GM13976 (cell line): ENCODE measurements at places on chromosomes 16 and 17.

DNA sequence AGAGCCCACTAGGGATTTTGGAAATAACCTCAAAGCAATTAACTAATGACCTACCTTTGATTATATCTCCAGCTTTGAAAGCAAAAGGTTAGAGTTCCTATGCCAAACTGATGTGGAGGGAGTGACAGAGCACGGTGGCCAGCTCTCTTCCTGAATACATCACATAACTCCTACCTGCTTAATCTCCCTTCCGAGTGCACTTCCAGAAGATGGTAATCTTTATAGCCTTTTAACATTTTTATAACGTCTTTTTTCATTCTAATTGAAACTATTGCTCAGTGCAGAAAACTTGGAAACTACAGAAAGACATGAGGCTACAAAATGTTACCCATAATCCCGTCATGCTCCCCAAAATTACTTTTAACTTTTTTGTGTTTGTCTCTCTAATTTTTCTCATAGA lies 110.5 kb upstream of the COX10 start:
- no peak for DNase-seq

DNA sequence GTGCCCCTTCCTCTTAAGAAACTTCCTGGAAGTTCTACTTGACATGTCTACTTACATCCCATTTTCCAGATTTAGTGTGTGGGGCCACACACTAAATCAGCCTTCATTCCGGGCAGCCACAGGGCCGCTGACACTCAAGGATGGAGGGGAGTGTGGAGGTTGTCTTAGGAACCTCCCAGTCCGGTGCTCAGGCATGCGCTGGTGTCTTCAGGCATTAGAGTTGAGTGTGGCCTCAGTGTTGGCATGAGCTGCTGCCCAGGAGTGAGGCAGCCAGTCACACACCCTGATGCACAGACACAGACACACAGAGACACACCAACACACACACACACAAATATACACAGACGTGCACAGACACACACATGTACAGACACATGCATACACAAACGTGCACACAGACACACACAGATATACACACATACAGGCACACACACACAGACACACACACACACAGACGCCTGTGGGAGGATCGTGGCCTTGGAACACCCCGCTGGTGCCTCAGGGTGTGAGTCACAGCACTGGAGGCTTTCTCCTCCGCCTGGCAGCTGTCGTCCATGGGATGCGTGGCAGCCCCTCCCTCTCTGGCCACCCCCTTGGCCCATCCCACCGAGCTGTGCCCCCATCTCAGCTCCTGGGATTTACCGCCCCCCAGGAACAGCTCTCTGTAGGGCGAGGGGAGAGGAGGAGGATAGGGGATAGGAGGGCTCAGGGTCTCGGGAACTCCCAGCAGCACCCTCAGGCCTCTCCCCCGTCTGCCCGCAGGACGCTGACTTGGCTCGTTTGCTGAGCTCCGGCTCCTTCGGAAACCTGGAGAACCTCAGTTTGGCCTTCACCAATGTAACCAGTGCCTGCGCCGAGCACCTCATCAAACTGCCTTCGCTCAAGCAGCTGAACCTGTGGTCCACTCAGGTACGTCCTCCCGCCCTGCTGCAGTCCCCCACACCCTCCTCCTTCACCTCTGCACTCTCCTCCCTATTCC lies 75.6 kb upstream of the PLCG2 start:
- DNase-seq: no peak

DNA sequence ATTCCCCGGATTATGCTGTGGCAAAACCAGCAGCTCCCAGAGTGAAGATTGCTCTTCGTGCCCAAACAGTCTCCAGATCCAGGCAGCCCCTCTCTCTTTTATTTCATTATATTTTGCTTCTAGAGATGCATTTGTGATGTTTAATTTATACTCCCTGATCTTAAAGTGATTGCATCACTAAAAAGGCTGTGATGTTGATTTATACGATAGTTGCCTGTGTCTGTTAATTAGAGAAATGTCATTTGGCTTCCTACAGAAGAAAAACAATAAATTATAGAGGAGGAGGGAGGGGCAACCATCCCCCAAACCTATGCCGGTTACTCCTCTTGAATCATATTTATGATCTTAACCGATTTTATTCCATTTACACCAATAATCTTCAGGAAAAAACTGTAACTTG lies 615.3 kb downstream of the TOX3 start:
- no peak for DNase-seq

DNA sequence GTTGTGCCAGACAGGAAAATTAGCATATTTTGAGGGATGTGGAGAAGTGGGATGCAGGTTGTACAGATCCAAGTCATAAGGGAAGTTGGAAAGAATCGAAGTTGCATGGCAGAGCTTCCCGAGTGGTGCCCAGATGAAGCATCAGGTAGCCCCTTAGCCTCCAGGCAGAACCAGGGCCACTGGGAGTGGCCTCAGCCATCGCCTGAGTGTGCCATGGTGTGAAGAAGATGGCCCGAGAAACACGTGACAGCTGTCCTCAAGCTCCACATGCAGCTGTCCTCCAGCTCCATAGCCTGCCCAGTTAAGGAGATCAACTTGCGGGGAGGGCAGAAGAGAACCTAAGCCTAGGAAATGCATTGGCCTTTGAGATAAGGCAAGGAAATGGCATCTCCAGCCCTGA lies 33.5 kb downstream of the TMC6 start:
- DNase-seq: no peak

- DNase-seq: no peak
These were observed 66.1 kb upstream of the CLEC3A start for GRCh38 chr16:77956231-77956630.

GRCh38 chr16:59840169-59840568 lies 1106.1 kb upstream of the GOT2 start:
- no peak for DNase-seq

GRCh38 chr17:71764505-71764904 lies 356.3 kb upstream of the SOX9 start:
- DNase-seq: no peak

- DNase-seq: no peak
These were observed 87.8 kb downstream of the CDH8 start for GRCh38 chr16:61948414-61948813.

- no peak for DNase-seq
These were observed 2.0 kb upstream of the ABR start for GRCh38 chr17:1181753-1182137.

- DNase-seq: peak; percentile 58
These were observed 459.3 kb downstream of the HS3ST3B1 start for GRCh38 chr17:14760212-14760611.

DNA sequence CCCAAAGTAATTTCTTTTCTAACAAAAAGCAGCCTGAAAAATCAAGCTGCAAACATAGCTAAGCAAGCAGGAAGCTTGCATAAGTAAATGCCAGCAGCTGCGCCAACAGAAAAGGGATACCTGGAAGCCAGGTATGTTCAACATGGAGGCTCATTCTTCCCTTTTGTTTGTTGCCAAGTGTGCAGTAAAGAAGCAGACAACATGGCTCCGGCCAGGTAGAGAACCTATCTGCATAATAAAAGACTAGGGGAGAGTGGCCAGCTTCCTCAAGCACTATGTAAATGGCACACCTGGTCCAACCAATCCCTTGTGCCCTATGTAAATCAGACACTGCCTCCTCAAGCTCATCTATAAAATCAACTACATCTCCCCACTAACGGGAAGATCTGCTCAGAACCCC lies 1407.0 kb downstream of the CDH11 start:
- DNase-seq: no peak

GRCh38 chr17:50722746-50723145 lies 3.3 kb downstream of the LUC7L3 start:
- no peak for DNase-seq

- no peak for DNase-seq
These were observed 25.3 kb downstream of the CTRB2 start for GRCh38 chr16:75181630-75182029.

- no peak for DNase-seq
These were observed 23.7 kb downstream of the NCOR1 start for GRCh38 chr17:16191604-16192003.

DNA sequence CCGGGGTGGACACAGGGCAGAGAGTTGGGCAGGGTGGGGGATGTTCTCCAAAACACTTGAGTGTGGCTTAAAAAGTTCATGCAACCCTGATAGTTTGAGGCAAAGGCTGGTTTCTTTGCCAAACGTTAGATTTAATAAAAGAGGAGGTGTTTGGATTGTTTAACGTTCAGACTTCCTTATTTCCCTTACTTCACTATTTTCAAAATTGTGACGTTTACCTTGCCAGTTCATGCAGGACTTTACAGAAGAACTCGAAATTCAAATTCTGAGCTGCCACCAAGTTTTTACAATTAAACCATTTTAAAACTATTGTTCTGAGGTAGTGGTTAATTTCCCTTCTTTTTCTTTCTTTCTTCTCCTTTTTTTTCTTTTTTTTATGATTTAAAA lies 5.5 kb downstream of the SEC14L1 start:
- no peak for DNase-seq

DNA sequence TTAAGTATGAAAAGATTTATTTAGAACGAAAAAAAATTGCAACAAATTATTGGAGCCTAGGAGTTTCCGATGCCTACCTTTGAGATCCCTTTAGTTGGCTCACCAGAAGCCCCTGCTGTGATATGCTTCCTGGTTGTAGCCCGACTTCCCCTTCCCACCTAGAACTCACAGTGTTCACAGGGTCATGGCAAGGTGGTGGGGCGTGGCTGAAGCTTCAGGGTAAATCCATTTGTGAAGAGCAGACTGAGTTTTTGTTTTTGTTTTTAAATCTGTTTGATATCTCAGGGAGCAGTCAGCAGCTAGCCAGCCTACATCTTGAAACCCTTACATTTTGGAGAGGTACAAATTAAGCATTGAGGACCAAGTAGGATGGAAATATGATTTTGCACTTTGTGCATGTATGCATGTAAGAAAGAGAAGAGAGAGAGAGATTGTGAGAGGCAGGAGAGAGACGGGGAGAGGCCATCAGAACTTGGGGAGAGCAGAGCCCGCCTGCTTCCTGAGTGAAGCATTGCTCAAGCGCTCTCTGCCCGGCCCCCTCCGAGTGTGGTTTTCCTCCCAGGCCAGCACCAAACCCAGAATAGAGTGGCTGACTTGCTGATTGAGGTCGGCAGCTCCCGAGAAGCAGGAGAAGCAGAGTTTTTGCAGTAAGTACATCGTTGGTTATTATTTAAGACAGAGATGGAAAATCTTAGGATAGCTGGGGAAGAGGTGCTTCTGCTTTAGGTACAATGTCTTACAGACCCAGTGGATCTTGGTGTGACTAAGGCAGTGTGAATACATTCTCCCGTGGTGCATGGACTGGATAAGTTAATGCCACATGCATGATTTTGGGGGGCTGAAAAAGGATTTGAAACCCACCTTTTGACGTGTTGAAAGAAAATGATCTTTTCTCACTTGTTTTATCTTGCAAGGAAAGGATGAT lies 64.2 kb downstream of the SPECC1 start:
- DNase-seq: peak; percentile 55
